ENCODE measurements at places on chromosomes 6 and 20.

DNA sequence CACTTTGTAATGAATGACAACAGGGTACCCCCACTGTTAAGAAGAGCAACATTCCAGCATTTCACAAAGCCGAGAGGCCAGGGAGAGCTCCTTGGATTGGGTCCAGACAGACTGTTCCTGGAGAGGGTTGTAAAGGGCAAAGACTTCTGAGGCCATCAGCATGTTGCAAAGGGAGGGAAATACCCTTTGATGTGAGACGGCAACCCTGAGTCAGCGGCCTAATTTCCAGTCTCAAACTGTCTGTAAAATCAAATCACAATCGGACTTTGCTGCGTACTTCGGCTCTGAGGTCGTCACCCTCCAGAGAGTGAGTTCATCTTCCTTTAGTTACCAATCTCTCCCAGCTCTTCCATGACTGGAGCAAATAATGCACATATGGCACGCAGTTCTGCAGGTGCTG lies 101.0 kb upstream of the DTNBP1 start:
- peak; percentile 82 for DNase-seq

- peak; percentile 67 for DNase-seq
Measured at GRCh38 chr20:46959081-46959692, 64.5 kb downstream of the EYA2 start.

DNA sequence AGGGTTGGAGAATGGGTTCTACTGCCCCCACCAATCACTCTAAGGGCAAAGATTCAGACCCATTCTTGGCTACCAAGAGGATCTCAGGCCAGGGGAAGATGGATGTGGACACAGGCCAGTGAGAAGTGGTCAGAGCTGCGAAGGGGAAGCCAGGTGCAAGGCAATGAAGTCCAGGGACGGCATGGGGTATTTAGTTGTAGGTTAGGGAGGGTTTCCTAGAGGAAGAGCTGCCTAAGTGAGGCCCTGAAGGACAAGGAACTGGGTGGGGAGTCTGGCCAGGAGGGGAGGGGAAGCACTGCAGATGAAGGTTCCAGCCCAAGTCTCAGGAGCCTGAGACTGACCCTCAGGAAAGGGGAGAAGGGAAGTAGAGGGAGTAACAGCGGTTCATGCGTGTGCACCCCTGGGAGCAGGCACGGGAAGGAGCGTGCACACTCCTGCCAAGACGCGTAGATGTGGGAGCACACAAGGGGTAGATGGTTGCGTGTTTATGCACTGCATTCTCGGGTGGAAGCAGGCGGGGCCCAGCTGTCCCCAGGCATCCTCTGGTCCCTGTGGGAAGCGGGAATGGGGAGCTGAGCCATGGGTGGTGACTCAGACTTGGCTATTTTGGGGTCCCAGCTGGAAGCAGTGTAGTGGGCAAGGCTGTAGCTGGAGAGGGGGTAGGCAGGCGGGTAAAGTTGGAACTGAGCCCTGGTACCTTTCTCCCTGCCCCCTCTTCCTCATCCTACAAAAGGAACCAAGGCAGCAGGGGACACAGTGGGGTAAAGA lies 3.3 kb downstream of the ACTL10 start:
- no peak for DNase-seq

GRCh38 chr20:45576995-45577394 lies 2.1 kb downstream of the WFDC8 start:
- peak; percentile 39 for DNase-seq

DNA sequence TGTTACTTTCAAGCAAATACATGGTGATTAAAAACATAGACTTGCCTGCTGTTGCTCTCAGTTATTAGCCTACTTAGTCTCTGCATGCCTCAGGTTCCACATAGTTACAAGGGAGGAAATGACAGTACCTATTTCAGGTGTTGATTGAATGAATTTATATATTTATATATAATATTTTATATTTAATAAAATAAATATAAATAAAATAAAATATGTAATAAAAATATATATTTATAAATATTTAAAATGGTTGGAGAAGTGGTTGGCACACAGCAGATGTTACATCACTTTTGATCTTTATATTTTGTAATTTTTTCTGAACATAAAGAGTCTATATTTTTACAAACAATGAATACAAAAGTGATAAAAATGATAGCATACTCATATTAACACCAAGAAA lies 716.0 kb upstream of the EYS start:
- DNase-seq: no peak

All from mesenchymal stem cell (in vitro differentiated cells and primary cell).